Epithelial cell of proximal tubule (primary cell): ENCODE measurements at places on chromosomes 11 and 22.

- DNase-seq, result no peak
These were observed 2.9 kb upstream of the ARFGAP2 start for GRCh38 chr11:47179655-47179991.

- no peak for DNase-seq
These were observed 3.4 kb downstream of the P2RY2 start for GRCh38 chr11:73221451-73221850.

DNA sequence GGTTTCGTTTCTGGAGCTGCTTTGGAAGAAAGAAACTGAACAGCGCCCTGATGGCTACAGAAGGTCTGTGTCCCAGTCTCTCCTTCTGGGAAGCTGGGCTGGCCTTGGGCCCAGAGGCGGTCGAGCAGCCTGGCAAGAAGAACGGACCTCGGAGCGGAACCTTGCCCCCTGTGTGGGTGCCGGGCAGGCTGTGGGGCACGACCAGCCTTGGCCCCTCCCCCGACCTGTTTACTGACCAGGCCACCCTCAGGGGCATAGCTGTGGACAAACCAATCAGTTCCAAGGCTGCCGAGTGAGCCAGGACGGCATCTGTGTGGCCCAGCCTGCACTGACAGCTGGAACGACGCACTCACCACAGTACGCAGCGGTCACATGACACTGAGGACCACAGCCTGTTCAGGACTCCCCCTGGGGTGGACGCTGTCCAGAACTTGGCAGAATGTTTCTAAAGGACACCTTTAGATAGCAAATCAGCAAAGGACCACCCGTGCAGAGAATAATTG is 7.2 kb downstream of the PIM3 start:
- no peak for DNase-seq

DNA sequence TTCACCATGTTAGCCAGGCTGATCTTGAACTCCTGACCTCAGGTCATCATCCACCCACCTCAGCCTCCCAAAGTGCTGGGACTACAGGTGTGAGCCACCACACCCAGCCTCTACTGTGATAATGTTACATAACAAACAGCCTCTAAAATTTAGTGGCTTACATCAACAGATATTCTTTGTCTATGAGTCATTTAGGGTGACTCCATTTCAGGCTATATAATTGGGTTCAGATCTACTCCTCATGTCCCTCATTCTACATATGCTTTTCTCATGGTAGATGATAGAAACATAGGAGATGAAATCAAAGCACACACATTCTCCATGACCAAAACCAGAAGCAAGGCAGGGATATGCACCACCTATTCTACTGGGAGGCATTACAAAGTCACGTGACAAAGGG is 72.7 kb downstream of the SIK2 start:
- DNase-seq, result no peak

- DNase-seq, result no peak
These were observed 141.4 kb upstream of the E2F8 start for GRCh38 chr11:19382131-19382611.

DNA sequence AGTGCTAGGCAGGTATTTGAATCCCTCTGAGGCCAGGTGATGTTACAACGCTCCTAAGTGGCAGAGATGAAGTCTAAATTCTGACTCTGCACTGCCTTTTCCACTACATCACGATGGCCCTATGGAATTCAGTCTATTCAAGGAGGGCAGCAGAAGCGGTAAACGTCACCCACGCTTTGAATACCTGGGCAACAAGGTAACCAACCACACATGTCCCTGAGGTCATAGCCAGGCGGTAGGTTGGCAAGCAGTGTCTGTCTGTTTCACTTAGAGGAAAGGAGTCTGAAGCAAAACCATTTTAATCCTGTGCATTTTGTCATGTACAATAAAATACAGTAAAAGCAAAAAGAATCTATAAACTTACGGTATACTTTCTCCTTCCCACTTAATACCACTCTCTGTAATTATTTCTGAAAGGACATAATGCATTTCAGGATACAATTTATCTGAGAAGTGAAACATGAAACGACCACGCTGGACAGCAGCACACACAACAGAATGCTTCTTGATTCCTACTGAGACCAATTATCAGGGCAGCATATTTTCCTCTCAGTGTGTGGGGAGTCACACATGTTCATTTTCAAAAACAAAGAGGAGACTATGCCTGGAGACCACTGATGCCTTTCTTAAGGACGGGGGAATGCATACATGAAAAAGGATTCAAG is 51.3 kb downstream of the PRDM10 start:
- DNase-seq, result no peak
